ENCODE measurements at places on chromosomes 6 and 20. TPM values are rescaled to one million over a fixed set of nuclear protein-coding genes. Genes with fewer than 3 reads are reported as not detected.

Gene RAB44
- 0.62 TPM for total RNA-seq

Gene FRK
- total RNA-seq: 2.7 TPM

Gene NECAB3
- 46.5 TPM for total RNA-seq

Gene NEU1
- total RNA-seq: 25.6 TPM

Gene PPP1R3G
- 4.4 TPM for total RNA-seq

Gene MDFI
- total RNA-seq: 23.5 TPM

Gene MBOAT1
- 9.3 TPM for total RNA-seq

Gene CCR6
- total RNA-seq: not detected

Gene TMEM200A
- 17.7 TPM for total RNA-seq

Gene MCCD1
- not detected for total RNA-seq

Gene REM1
- 4.5 TPM for total RNA-seq

GRCh38 chr20:23680146-23680545 is 8.7 kb downstream of the CST4 start:
- DNase-seq: no peak

DNA sequence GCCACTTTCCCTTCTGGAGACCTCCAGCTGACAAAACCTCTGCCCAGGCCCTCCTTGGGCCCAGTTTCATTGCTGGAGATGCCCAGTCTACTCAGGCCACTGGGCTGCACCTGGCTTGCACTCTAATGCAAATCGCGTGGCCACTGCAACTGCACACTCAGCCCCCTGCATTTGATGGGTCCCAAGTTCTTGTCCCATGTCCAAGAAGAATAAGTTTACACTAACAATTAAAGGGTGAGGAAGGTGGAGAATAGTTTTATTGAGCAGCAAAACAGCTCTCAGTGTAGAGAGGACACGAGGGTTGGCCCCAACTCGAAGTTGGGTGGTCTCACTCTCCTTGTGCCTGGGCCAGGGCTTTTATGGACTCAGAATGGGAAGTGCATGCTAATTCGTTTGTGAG is 31.9 kb upstream of the THEMIS start:
- DNase-seq: no peak

DNA sequence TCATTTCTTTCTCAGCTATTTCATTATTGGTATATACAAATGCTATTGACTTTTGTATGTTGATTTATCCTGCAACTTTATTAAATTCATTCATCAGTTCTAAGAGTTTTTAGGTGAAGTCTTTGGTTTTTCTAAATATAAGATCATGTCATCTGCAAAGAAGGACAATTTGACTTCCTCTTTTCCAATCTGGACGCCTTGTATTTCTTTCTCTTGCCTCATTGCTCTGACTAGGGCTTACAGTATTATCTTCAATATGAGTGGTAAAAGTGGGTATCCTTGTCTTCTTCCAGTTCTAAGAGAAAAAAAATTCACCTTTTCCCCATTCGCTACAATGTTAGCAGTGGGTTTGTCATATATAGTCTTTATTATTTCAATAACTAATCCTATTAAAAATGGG is 38.0 kb downstream of the KIF16B start:
- no peak for DNase-seq

- DNase-seq: no peak
These were observed 43.8 kb downstream of the RALGAPA2 start for GRCh38 chr20:20668639-20669038.

DNA sequence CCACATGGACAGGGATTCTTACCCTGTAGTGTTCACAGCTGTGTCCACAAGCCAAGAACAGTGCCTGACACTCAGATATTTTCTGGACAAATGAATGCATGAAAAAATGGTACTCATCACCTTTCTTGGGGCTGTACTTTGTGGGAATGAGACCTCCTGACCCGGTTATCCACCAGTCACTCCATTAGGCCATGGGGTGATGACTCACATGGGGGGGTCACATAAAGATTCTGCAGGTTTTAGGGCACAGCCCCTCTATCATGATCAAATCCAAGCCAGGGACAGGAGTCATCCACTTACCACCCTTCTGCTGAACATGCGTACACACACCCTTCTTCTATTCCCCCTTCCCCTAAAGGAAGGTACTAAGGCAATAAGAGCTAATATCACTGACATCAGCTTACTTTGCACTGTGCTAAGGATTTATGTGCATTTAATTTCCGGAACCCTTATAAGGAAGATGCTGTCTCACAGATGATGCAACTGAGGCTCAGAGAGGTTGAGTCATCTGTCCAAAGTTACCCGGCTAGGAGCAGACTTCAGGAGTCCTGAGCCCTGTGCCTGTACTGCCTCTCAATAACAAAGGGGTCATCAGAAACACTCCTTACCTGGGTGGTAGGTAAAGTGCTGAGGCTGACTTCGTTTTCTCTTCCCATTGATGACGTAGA is 107.8 kb downstream of the NFATC2 start:
- DNase-seq: no peak

- DNase-seq: no peak
These were observed 181.2 kb upstream of the POU3F2 start for GRCh38 chr6:98653179-98653578.

DNA sequence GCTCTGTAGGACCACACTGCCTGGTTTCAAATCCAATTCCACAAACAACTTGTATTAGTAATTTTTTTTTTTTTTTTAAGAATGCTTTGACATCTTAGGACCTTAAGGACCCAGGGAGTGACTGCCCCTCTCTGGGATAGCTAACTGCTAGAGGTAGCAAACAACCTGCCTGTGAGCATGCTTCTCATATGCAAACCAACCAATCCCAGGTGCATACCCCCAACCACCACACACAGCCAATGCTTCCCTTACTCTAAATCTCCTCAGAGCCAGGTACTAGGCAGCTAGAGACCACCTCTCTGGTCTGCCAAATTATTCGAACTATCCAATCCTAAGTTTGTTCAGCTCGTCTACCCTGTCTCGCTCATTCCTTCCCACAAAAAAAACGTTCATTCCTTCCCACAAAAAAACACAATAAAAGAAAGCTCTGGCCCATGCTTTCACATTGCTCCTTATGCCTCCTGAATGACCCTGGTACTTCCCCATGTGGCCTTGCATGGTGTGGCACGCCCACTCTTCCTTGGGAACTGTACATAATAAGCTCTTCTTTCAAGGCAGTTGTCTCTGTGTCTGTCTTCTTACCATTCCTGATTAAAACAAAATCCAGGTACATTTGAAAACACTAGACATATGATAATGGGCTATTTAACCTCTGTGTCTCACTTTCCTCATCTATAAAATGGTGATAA is 6.4 kb downstream of the SERAC1 start:
- DNase-seq: no peak

- peak; percentile 57 for DNase-seq
These were observed 182.4 kb upstream of the MCHR2 start for GRCh38 chr6:100176311-100176950.

- no peak for DNase-seq
These were observed 213.5 kb upstream of the SYNCRIP start for GRCh38 chr6:85856235-85856634.

GRCh38 chr6:435441-436307 is 44.1 kb downstream of the IRF4 start:
- no peak for DNase-seq

GRCh38 chr6:25582101-25582500 is 69.9 kb upstream of the SCGN start:
- no peak for DNase-seq

GRCh38 chr6:111254004-111254778 is 166.9 kb downstream of the SLC16A10 start:
- no peak for DNase-seq

GRCh38 chr6:98787435-98787834 is 46.9 kb upstream of the POU3F2 start:
- peak; percentile 81 for DNase-seq

DNA sequence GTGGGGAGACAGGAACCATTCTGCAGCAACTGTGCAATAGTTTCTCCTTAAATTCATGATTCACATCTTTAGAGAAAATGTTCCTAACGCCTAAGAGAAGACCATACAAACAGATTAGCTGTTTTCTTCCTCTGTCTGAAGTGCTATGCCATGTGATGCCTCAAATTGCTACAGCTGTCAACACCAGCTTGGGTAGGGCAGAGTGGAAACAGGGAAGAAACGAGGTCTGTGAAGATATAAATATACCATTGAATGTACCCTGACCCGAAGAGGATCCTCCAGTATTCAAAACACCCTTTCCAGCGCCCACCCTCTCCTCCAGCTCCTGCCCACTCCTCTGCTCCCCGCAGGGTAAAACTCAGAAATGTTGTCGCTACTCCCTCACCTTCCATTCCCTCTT is 40.3 kb upstream of the PRND start:
- peak; percentile 32 for DNase-seq

GRCh38 chr6:170369403-170369802 is 62.8 kb downstream of the FAM120B start:
- no peak for DNase-seq

DNA sequence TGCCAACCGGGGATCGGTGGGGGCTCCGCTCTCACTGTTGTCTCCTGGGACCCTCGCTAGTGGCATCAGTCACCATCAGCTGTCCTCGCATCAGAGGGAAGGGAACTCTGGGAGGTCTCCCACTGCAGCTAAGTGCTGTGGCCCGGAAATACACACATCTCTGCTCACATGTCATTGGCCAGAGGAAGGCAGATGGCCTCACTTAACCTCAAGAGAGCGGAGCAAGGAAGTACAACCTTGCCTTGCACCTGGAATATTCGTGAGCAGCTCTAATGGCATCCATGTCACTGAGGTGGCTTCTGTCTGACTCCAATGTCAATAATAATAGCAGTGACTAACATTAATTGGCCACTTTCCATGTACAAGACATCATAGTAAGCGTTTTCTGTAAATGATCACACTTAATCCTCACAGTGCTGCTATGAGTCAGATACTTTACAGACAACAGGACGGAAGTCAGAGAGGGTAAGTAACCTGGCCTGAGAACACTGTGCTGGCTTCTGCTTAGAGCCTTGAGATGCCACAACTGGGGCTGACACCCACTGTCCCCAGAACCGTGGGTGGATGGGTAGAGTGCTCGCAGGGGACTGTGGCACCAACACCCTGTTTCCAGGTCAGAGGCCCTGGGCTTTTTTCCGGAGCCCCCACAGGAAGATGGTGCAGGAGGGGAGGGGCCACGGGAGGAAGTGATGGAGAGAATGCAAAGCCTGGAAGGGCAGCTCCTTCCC is 6.0 kb downstream of the LHFPL5 start:
- DNase-seq: peak; percentile 40

GRCh38 chr6:16635291-16635809 is 125.9 kb downstream of the ATXN1 start:
- no peak for DNase-seq

DNA sequence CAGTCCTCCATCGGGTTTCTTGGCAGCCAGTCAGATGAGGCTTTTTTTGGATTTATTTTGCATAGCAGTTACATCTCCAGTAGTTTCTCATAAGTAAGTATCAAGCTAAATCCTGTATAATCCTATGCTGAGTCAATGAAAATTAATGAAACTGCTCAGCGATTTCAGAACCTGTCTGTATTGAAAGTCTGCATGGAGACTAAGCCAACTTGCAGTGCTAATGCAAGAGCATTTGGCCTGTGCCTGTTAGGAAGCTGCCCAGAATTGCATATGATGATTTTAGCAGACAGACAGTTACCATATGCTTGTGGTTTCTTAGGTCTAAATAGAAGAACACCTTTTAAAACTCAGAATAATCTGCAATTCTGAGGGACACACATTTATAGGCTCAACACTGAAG is 25.2 kb upstream of the LRRN4 start:
- peak; percentile 64 for DNase-seq
